B cell (primary cell): ENCODE measurements at places on chromosomes 4 and X. TPM values are rescaled to one million over a fixed set of nuclear protein-coding genes. Genes with fewer than 3 reads are reported as not detected.

Gene ENPEP
- not detected in 2 replicates for total RNA-seq

- DNase-seq = no peak
These were observed 48.0 kb upstream of the NDST3 start for GRCh38 chr4:117986321-117986720.

Gene SLC2A9
- 0.63 and 2.1 TPM in 2 replicates for total RNA-seq

- DNase-seq = no peak
These were observed 206.5 kb downstream of the PCDH10 start for GRCh38 chr4:133355633-133356032.

Gene ASB12
- 0.37 TPM in 1 of 2 replicates, not detected in the other for total RNA-seq

- DNase-seq = no peak
These were observed 21.2 kb upstream of the UGT8 start for GRCh38 chr4:114577386-114577785.

Gene CFAP99
- not detected in 2 replicates for total RNA-seq
